Stimulated activated naive CD4-positive, alpha-beta T cell treated with Interleukin-2 at 50 U/mL for 16 hours (primary cell): ENCODE measurements at places on chromosomes 11 and 22.

DNA sequence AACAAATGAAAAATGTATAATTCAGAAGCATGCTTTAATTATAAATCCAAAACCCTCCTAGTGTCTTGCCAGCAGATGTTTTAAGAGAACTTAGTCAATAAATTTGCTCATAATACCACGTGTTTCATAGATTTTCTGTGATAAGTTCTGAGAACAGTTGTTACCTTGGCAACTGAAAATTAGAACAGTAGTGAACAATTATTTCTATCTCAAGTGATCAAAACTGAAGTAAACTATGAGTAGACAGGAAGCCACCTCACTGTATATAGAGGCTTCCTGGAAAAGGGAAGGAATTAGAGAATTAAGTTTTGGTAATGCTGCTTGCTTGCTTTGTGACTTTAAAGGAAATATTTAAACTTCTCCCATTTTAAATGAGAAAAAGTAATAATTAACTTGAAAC lies 266.0 kb upstream of the ANO3 start:
- no peak for DNase-seq

- DNase-seq: no peak
Measured at GRCh38 chr11:35712533-35712932, 50.0 kb downstream of the TRIM44 start.

- DNase-seq: no peak
Measured at GRCh38 chr11:59436169-59436568, at the start of gene OR5A1. TSS of gene OR5A1 (plus strand) at chr11:59436469. CDS start at chr11:59443169, 6,700 bp downstream.

DNA sequence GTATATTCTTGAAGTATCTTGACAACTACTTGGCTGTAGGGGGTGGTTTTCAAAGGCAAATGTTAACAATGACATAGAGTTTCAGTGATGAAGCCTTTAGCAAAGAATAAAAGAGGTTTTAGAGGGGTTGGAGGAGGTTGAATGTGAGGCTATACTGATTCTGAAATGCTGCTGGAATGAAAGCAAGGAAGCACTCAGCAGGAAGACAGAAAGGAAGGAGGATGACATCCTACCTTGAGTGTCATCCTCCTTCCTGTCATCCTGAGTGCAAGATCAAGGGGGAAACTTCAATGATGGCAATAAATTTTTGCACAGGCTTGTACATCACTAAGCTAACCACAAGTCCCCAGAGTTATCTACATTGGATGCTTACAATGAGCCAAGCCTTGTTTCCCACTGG lies 120.5 kb downstream of the APIP start:
- no peak for DNase-seq

DNA sequence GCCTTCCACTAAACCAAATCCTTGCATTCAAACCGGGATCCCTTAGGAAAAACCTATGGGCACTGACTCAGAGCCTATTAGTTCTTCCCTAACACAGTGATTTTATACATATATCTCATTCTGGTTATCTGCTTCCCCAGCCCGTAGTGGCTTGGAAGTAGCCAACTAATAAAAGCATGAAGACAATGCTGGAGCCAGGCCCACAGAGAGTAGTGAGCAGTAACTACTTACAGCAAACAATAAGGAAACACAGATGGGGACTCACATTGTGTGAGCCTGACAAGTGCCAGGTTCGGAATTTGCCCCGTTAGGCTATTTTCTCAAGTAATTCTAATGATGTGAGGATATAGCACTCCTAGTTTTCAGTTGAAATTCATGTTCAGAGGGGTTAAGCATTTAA lies 83.3 kb upstream of the OR5AK2 start:
- DNase-seq: no peak

GRCh38 chr22:40834619-40835018 lies 15.5 kb upstream of the SLC25A17 start:
- no peak for DNase-seq

DNA sequence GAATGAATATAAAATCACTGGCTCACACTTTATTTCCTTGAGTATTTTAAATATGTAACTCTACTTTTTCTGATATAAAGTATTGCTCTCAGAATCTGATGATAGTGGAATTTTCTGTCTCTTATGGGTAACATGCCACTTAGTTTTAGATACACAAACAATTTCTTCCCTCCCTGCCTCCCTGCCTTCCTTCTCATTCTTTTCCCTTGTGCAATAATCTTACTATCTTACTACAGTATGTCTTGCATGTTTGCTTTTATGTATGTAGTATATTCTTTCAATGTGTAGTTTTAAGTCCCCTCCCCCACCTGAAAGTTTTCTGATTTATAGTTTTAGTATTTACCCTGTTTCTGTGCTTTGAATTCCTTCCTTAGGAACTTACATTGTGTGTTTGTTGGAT lies 48.4 kb downstream of the INSC start:
- no peak for DNase-seq

DNA sequence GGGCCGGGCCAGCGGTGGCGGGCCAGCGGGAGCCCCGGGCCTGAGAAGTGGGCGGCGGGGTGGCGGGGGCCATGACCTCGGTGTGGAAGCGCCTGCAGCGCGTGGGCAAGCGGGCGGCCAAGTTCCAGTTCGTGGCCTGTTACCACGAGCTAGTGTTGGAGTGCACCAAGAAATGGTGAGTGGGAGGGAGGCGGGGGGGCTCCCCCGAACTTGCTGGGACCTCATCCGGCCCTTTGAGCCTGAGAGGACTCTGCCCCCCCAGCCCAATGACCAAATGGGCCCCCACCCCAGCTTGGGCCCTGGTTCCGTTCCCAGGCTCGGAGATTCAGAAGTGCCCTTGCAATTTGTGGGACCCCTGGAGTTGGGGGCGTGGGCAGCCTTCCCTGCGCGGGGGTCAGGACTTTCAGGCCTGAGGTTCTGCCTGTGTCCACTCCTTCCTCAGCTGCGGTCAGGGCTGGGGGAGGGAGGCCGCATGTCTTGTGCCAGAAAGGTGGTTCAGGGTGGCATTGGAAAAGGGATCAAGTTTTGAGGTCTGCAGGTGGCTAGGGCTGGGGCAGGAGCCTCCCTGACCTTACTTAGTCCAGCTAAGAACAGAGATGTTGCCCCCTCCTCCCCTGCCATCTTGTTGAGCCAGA lies 496 bp downstream of the EHBP1L1 start:
- no peak for DNase-seq

GRCh38 chr11:3605283-3605662 lies 36.5 kb downstream of the ART5 start:
- no peak for DNase-seq

- no peak for DNase-seq
Measured at GRCh38 chr11:72587696-72588095, 86.5 kb downstream of the PDE2A start.

- DNase-seq: no peak
Measured at GRCh38 chr11:121033635-121034034, 9.7 kb downstream of the TBCEL start.

GRCh38 chr11:26044389-26044788 lies 287.5 kb upstream of the ANO3 start:
- DNase-seq: no peak

DNA sequence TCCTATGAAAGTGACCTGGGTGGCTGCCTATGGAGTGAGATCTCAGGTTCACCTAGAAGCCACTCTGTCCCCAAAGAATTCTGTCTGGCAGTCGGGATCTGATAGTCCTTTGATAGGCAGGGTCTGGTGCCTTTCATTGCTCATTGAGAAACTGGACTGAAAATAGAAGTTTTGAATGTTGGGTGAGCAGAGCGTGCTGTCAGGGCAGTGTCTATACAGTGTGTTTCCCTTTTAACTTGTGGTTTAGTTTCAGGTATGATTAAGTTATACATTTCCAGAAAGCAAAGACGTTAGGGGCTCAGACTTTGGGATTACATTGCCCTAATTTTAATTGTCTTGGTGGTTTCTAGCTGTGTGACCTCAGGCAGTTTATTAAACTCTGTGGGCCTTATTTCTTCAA lies 111.3 kb upstream of the PAX6 start:
- DNase-seq: no peak

DNA sequence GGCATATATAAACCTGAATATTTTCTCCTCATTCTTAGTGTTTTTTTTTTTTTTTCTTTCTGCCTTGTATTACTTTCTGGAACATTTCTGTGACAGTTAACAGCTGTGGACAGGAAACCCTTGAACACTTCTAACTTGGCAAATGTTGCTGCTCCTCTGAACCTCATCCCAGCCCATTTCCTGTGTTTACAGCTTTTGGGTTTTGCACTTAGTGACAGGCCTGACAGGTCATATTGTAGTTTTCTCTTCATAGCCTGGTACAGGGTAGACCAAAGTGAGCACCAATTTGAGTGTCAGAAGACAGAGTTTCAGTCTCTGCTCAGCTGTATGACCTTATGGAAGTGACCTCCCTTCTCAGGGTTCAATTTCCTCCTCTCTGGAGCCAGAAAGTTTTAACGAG lies 91.6 kb downstream of the STIM1 start:
- DNase-seq: no peak

DNA sequence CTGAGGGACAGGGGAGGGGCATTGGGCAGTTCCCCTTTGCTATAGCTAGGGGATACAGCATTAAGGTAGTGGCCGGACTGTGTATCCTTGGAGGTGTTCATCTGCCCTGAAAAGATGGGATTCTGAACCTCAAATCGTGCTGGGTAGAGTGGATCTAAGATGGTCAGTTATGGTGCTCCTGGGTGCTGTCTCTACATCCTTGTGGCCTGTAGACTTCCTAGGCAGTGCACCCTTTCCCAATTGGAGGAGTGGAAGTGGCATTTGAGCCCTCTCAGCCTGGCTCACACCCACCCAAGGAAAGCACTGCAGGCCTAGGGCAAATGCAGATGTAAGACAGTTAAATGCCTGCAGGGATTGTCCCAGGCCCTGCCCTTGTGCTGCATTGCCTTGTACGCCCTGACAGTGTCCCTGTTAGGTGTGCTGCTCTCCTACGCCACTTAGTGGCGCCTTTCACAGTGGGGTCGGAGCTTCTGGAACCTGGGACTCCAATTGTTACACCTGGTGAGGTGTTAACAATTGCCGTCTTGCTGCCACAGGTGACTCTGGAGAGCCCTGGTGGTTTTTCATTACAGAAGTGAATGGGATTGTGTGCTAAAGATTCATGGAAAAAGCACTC lies 35.0 kb downstream of the PPFIBP2 start:
- DNase-seq: no peak

DNA sequence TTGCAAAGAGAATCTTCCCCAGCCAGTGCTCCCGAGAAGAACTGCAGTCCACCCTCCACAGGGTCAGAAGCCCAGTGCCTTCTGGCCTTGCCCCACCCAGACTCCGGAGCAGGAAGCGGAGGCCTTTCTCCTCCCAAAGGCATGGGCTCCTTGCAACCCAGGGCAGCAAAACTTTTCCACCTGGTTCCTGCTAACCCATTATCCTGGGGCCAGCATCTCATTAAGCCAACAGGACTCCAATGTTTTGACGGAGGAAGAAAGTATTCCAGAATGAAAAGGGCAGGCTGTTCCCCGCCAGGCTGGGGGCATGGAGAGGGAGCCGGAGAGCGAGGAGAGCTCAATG lies 88.1 kb downstream of the RTL6 start:
- no peak for DNase-seq

- DNase-seq: no peak
Measured at GRCh38 chr11:35237351-35237750, 98.4 kb downstream of the CD44 start.

DNA sequence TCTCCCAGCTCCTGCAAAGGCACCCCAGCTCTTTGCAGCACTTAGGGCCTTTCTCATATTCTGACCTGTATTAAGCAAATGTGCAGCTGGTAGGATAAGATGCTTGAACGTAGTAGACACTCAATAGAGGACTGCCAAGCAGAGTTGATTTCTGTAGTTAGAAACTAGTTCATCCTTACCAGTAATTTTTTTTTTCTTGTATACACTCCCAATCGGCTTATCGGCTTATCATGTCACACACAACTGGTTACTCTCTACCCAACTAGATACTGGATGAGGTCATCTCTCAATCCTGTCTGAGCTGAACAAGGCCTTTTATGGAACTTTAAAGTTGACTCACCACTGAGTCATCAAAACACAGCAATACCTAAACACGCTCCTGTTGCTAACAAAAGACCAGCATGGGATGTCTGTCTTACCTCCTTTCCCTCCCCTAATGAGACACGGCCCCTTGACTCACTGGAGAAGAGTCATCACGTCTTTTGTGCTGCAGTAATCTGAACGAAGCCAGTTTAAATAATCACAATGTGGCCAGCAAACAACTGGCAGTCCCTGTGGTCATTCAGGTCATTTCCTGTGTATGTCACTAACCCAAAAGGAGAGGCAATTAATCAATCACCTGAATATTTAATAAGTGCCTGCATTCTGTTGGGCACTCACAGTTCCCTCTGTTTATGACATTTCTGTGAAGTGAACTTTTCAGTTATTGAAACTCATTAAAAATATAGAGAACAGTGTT lies 7.5 kb upstream of the WEE1 start:
- DNase-seq: peak; percentile 64

DNA sequence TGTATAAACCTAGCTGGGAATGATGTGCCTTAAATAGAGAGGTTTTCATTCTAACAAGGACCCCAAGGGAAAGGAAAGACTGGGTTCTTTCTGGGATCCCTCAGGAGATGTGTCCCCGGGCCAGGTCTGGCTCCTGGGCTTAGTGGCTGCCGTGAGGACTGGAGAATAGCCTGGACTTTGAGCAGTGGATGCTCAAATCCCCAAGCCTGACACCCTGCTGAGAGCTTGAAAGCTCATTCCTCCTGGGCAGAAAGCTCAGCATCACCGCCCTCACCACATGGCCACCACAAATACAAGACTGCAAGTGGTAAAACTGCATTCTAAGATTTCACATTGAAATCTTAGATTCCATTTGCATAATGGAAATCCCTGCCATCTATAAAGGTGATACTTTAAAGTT lies 79.4 kb upstream of the NARS2 start:
- no peak for DNase-seq

DNA sequence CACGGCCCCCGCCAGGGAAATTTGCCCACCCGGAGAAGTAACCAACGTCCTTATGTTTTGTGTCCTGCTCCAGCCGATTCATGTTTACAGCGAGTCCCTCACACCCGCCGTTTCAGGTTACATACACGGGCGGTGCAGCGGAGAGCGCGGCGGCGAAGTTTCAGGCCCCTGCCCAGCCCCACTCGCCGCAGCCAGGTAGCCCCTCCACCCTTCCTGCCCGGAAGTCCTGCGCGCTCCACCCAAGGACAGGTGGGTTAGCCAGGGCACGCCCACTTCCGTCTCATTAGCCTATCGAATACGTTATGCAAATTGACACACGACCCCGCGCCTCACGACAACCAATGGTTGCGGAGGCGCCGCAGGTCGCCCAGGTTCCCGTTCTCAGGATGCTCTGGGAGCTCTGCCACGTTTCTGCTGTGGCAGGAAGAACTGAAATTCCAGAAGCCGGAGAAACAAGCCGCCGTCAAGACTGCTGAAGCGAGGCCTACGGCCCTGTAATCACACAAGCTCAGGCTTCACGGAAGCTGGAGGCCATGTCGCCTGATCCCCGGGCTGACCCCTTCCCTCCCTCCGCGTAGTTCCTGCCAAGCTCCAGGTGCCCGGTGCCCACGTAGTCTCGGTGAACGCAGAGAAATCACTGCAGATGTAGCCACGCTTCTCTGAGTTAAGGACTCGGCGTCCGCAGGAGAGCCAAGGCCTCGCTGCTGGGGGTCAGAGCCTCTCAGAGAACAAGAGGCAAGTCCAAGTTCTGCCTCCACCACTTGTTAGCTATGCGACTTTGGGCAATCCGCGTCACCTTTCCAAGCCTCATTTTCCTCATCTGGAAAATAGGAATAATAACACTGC lies 22.4 kb upstream of the MYH9 start:
- peak; percentile 54 for DNase-seq

GRCh38 chr11:93861808-93862207 lies 11.4 kb upstream of the VSTM5 start:
- no peak for DNase-seq
